Substantia nigra (tissue), 51 donors: ENCODE measurements at places on chromosomes 6 and 20.

DNA sequence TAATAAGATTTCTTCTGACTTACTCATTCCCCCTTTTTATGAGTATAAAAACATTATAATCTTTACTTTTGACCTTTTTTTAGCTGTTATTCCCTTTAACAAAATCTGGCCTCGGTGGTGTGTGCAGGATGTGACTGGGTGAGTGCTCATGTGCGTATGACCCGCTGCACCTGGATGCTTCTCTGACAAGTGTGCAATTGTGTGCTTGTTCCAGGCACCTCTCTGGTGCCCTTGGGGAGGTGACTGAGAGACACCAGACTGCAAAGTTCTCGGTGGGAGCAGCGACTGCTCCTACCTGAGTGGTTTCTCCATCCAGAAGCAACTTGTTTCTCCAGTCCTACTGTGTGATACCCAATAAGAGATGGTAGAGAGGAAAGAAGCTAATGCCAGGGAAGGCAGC lies 65.0 kb downstream of the ISM1 start:
- DNase-seq, result no peak

DNA sequence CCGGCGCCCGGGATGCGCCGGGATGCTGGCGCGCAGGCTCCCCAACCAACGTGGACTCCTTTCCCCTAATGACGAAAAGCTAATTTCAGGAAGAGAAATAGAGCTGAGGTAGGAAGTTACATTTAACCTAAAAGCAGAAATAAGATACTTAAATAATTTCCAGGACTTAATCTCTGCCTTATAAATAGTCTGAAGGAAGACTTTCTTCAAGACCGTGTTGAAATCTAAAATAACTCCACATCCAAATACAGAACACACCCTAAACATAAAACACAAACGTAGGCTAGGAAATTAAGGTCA lies 1.3 kb downstream of the ASF1A start:
- DNase-seq, result no peak

GRCh38 chr6:151661928-151662327 lies 145.6 kb upstream of the ESR1 start:
- no peak for DNase-seq

DNA sequence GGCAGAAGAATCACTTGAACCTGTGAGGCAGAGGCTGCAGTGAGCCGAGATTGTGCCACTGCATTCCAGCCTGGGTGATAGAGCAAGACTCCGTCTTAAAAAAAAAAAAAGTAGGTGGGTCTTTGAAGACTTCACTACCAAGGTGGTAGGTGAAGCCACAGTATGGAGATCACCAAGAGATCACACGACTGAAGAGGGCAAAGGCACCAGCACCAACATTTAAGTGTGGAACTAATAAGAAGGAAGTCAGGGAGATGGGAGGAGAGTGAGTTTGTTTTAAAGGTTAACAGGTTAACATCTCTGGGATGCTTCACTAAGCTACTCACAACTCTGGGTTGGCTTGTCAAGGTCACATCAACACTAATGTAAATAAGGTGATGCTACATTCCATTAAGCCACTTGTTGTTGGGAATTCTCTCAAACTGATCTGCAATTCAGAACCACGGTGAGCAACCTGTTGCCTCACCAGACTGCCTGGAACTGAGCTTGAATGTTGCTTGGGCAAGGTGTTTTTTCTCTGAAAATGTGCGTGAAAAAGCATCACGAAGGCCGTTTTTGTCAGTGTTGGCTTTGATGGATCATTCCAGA lies 48.7 kb downstream of the KCTD20 start:
- no peak for DNase-seq

GRCh38 chr6:2962004-2962403 lies 9.4 kb downstream of the SERPINB6 start:
- no peak for DNase-seq
